ENCODE measurements at places on chromosomes 3 and 15.
A peak's percentile ranks its signal among the peaks of the same experiment; 100 is the strongest.

- DNase-seq: no peak
Measured at GRCh38 chr3:106640353-106640752, 736.9 kb upstream of the CCDC54 start.

DNA sequence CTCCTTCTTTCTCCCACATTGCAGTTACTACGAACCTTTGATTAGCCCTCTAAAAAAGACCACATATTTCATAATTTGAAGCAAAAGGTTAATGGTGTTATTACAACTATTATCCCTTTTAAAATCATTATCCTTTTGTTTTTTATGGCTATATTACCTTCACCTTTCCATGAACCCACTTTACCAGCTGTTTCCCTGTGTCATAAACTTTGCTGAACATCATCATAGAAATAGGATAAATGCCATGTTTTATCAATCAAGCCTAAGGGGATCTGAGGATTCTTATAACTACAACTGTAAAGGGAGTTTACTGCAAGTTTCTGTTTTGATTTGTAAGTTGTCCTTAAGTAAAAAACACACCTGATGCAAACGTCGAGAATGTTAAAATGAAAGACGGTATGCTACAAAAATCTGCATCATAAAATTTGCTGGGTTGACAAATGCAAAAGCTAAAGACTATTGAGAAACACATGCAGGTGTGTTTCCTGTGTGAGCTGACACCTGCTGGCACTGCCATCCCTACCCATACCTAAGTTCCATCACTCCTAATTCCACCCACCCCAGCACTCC is 39.1 kb upstream of the ARRDC4 start:
- no peak for DNase-seq

- DNase-seq: peak; percentile 34
Measured at GRCh38 chr3:38297947-38298711, 16.0 kb downstream of the SLC22A14 start.

DNA sequence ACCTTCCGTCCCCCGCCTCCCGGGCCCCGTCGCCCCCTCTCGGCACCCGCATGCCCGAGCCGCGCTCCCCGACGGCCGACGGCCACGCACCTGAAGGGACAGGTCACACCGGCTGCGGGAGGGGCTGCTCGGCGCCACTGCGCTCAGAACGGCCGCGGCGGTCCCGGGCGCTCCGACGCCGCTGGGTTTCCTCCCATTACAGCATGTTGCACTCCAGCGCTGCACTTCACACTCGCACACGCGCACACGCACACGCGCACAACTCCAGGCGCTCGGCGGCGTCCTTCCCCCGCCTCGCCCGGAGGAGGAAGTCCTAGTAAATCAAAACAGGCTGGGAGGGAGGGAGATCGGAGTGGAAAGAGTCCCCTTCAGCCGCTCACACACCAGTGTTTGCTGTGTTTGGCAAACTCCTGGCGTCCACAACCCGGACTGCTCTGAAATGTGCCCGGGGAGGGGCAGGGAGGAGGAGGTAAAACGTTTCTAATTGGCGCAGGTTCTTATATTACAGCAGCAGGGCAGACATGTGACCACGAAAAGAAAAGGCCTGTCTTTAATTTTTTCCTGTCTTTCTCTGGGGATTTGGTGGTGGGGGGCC is 76.7 kb upstream of the VGLL4 start:
- peak; percentile 72 for DNase-seq

GRCh38 chr3:127373441-127374085 is 85.7 kb upstream of the PRR20G start:
- DNase-seq: no peak

- DNase-seq: no peak
Measured at GRCh38 chr3:174089592-174089991, 692.0 kb downstream of the NLGN1 start.

GRCh38 chr3:143122608-143123352 is 3.2 kb downstream of the CHST2 start:
- DNase-seq: no peak

DNA sequence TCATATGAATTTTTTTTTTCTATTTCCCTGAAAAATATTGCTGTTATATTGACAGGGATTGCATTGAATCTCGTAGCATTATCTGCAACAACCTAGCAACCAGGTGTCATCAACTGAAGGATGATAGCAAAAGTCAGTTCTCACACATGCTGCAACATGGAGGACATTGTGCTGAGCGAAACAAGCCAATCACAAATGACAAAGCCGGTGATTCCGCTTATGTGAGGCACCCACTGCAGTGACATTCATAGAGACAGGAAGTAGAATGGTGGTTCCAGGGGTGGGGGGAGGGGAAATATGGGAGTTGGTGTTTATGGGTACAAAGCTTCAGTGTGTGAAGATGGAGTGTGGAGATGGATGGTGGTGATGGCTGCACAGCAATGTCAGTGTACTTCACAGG is 7.6 kb downstream of the NIPA1 start:
- DNase-seq: no peak

GRCh38 chr3:184166671-184167070 is 8.0 kb upstream of the AP2M1 start:
- no peak for DNase-seq

DNA sequence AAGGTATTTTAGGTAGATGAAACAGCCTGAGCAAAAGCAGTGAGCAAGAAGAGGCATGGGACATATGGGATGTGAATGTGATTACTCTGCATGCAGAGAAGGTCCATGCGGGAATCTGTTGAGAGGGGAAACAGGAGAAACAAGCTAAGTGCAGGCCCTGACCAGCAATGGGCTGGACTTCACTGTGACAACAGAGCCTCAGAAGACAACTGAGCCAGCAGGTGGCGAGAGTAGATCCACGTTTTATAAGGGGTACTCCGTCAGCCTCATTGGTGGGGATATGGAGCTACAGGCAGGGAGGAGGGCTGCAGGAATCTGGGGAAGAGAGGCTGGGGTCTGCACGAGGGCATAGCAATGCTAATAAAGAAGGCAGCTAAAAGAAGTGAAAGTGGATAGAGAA is 405.9 kb upstream of the LMCD1 start:
- DNase-seq: no peak

DNA sequence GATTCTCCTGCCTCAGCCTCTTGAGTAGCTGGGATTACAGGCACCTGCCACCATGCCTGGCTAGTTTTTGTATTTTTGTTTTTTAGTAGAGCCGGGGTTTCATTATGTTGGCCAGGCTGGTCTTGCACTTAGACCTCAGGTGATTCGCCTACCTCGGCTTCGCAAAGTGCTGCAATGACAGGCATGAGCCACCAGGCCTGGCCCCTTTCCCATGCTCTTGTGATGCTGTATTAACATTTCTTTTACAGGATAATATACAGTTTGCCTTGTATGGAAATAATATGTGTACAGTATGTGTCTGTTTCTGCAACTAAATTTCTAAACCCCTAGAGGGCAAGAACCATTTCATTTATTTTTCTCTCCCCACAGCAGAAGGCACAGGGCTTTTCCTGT is 37.8 kb downstream of the SCG5 start:
- no peak for DNase-seq

DNA sequence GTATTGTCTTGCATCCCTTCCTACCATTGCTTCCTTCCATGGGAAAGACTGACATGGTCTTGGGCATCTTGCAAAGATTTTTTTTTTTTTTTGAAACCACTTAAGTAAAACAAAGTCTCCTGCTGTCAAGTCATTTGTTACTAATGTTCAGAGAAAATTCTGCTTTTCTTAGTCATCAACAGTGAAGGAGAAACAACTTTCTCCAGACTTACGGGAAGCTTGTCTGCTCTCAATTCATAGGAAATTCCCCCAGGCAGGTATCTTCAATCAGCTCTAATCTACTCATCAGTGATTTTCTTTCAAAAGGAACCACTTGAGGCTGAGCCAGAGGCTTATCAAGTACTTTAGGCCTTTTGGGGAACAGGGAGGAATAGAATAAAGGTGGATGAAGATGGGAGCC is 15.9 kb upstream of the DRD3 start:
- no peak for DNase-seq

- DNase-seq: no peak
Measured at GRCh38 chr3:162332344-162332743, 835.7 kb downstream of the OTOL1 start.

GRCh38 chr3:114428044-114428595 is 134.3 kb downstream of the TIGIT start:
- no peak for DNase-seq

DNA sequence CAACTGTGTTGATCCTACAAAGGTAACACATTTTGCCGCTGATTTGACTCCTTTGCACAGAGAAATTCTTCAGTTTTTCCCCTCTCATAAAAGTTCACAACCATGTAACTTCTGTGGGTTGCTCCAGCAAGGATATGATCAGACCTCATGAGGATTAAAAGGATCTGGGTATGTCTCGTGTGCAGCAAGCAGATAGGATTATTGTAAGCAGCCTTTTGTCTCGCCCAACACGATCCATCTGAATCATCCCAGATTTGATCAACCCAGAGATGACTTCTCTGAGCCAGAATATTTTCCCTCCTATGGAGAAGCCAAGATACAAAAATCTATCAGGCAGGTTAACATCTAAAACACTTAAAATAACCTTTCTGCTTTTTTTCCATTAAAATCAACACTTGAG is 12.8 kb upstream of the BNIP2 start:
- DNase-seq: no peak

GRCh38 chr3:180755556-180755955 is 76.3 kb upstream of the CCDC39 start:
- DNase-seq: no peak

DNA sequence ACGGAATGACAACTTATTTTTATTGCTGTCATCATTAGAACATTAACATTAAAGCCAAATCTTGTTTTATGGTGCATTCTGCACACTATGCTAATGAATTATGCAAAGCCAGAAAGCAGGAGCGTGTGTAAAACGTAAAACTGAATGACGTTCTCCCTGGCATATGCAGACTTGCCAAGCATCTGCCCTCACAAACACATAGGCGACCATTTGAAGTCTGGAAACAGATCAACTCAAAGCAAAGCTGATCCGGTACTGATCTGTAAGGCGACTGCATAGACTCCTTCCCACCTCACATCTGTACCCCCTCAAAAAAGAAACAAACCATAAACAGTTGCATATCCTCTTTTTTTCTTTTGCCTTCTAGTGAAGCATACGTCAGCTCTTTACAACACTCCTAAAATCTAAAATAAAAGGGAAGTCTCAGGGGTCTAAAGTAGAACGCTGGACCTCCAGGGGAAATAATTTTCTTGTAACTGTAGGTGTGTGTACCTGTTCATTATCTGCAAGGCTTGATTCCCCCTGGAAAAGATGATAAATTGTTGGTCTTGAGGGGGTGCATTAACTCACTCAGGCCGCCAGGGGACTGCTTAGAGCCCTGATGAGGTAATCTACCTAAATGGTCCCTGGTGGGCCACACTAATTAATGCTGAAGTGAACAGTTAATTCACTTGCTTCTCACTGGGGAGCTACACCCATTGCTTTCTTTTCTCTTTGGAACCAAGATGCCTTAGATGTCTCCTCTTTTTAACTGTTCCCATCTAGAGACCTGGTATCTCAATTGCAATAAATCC is 231.4 kb downstream of the CDIN1 start:
- DNase-seq: no peak

- no peak for DNase-seq
Measured at GRCh38 chr3:57981483-57982087, 26.6 kb upstream of the FLNB start.

- DNase-seq: no peak
Measured at GRCh38 chr3:101848326-101848725, 988 bp upstream of the NFKBIZ start.

DNA sequence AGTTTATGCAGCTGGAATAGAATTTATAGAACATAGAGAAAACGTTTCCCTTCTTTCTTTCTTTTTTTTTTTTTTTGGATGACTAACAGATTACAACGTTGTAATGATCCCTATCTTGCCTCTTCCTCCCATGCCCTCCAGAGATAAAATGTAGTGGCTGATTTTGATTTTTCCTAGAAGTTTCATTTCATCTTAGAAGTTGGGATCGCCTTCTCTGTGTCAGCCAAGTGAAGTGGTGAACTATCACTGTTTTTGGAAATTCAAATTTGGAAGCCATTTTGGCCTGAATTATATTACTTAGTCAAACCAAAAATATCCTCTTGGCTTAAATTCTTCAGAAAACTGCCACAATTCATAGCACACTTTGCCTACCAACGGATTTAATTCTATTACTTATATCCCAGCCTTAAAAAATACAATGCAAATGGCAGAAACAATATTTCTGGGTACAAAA is 1025.5 kb upstream of the NR2F2 start:
- no peak for DNase-seq

DNA sequence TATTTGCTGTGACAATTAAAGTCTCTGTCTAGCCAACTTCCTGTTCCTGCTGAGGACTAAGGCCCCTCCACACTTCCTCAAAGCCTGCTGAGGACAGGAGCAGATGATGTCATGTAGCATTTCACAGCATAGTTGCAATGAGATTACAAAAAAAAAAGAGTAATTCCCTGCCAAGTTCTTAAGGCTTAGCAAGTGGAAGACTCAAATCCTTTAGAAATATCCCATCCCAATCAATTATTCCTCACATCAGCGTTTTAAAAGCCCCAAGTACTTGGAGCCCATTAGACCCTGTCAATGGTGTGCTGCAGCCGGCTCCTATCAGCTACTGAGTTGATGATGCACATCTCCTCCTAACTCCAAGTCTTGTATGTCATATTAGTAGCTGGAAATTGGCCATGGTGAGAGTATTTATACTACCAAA is 51.7 kb downstream of the TRANK1 start:
- DNase-seq: peak; percentile 5

- no peak for DNase-seq
Measured at GRCh38 chr3:143677430-143677829, 170.8 kb downstream of the SLC9A9 start.

- DNase-seq: no peak
Measured at GRCh38 chr15:66923438-66923881, 141.9 kb upstream of the SMAD3 start.

DNA sequence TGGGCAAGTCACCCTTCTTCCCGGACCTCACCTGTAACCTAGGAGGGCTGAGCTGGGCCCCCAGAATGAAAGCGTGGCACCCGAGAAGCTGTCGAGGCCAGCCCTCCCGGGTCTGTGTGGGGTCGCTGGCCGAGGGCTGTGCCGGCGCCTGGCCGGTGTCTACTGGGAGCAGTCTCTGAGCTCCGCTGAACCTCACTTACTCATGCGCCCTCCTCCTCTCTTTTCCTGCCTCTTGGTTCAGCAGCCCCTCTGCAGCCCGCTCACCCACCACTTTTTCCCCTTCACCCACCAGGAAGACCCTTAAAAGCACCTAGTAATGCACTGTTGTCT is 419 bp downstream of the HYKK start:
- DNase-seq: peak; percentile 18

DNA sequence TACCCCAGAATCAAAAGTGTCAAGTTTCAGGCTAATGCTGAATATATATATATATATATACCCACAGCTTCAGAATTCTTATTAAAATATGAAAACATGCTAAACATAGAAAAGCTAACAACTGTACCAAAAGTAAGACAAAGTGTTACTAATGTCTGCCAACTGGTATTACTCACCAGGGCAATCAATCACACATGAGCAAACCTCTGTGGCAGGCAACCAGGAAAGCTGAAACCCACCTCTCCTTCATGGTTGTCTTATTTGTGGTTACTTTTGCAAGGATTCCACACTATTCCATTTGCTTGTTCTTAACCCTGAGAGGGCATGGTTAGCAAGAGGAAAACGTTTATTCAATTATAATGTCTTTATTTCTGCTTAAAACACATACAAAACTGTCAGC is 512.3 kb upstream of the MDFIC2 start:
- peak; percentile 28 for DNase-seq
